ENCODE measurements at places on chromosomes 1 and 21.
A peak's percentile ranks its signal among the peaks of the same experiment; 100 is the strongest.

- DNase-seq: no peak
These were observed 161.8 kb downstream of the PSMG1 start for GRCh38 chr21:39021478-39021832.

DNA sequence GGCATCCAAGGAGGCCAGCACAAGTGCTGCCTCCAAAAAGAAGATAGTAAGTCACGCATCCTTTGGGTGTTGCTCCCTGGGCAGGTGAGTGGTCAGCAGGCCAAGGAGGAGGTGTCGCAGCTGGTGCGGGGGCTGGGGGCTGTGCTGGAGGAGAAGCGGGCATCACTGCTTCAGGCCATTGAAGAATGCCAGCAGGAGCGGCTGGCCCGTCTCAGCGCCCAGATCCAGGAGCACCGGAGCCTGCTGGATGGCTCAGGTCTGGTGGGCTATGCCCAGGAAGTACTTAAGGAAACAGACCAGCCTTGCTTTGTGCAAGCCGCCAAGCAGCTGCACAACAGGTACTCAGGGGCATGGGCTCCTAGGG lies 4.3 kb downstream of the TRIM46 start:
- DNase-seq: no peak

DNA sequence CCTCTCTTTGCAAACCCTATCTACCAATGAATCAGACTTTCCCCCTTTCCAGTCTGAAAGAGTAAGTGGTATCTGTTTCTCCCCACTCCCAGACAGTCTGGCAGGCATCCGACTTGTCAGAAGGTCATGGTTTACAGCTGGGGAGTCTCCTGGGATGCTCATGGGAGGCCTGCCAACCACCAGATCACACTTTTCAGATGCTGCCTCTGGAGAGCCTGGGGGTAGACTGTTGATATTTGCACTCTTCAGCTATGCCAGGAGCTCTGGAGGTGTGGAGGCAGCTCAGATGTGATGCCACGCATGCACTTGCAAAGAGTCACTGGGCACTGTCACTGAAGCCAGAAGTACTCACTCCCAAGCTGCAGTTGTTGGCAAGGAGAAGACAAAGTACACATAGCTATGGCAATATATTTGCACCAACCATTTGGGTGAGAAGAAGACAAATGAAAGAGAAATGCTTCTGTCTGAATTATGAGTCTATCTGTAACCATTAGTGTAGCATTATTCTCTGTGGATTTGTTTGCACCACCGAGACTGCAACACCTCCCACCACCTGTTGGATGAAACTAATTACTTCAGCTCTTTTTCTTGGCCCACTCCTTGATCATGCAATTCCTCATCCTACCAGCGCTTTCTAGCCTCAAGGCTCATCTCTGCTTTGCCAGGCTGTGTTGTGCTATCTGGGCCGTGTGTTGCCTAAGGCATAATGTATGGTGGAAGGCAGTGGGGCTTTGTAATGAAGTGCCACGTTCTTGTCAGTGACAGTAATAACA lies 133.0 kb upstream of the SPAG17 start:
- DNase-seq: no peak

DNA sequence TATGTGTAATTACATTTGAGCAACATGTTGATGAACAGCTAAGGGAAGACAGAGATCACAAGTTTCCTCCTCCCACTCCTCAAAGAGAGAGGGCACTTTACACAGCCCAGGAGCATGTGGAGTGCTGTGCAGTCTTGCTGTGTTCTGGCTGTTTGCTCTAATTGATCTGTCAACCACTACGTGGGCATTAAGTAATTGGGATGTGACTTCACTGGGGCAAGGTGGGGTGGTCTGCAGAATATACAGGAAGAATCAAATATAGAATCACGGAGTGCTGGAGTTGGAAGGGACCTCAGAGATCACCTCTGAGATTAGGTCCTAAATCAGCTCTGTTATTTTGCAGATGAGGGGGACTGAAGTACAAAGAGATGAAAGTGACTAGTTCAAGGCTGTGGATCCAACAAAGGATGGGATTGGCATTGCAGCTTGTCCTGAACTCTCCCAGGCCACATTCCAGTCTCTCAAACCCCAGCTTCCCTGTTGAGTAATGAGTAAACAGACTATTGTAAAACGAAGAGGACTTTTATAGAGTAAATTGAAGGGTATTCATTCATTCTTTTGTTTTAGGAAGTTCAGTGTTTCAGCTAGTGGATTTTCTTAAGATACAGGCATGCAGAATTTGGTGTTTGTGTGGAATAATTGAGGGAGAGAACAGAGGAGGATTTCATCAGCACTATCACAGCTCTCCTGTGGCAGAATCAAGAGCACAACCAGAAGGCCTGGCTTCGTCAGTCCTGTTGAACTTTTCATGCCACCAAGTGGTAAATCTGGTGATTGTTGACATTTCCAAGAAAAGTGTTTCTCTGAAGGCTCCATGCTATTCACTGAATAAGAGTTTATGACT lies 22.4 kb downstream of the NOS1AP start:
- no peak for DNase-seq

- no peak for DNase-seq
These were observed 24.8 kb upstream of the EYA3 start for GRCh38 chr1:28113242-28113572.

DNA sequence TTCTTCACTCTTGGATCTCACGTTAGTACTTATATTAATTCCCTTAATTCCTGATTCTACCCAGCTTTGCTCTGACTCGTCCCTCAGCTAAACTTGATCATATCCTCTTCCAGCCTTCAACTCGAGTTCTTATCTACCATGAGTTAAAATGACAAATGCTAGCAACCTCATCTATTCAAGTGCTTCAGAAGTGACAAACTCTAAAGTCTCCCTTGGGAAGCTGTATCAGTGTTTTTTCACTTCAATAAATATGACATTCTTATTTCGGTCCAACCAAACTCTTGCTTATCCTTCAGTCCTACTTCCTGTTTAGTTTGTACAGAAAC lies 75.3 kb downstream of the FOXJ3 start:
- DNase-seq: peak; percentile 21

DNA sequence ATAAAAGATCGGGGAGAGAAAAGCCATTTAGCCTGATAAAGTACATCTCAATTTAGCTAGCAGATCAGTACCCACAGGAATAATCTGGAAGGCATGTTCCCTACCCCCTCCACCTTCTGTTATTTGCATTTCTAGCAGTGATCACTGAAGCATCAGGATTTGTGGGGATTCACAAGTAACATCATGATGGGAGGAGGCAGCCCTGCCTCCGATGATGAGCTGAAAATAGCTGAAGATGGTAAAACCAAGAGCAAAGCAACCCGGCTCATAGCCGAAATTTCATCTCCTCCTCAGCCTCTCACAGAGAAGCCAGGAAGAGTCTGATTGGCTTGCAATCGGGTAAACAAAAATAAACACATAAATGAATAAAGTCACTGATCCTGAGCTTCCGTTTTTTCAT lies 2.4 kb downstream of the CCSAP start:
- no peak for DNase-seq

GRCh38 chr21:34606051-34606450 lies 8.9 kb downstream of the RCAN1 start:
- DNase-seq: no peak

GRCh38 chr1:146012703-146013558 lies 8.6 kb downstream of the HJV start:
- peak; percentile 88 for DNase-seq

DNA sequence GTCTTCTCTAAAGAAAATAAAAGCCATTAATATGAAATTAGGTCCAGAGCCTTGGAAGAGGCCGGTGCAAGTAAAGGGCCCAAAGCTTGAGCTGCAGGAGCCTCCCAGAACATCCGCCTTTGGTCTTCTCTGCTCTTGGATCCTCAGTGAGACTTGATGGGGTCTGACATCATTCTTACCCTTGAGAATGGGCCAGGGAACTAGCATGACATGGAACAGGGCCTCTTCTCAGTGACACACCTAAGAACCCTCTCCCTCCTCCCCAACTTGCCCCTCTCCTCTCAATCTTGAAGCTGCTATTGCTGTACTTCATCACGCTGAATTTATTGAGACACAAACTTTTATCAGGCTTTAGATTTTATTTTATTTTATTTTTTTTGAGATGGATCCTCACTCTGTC lies 40.3 kb upstream of the SRSF10 start:
- no peak for DNase-seq

DNA sequence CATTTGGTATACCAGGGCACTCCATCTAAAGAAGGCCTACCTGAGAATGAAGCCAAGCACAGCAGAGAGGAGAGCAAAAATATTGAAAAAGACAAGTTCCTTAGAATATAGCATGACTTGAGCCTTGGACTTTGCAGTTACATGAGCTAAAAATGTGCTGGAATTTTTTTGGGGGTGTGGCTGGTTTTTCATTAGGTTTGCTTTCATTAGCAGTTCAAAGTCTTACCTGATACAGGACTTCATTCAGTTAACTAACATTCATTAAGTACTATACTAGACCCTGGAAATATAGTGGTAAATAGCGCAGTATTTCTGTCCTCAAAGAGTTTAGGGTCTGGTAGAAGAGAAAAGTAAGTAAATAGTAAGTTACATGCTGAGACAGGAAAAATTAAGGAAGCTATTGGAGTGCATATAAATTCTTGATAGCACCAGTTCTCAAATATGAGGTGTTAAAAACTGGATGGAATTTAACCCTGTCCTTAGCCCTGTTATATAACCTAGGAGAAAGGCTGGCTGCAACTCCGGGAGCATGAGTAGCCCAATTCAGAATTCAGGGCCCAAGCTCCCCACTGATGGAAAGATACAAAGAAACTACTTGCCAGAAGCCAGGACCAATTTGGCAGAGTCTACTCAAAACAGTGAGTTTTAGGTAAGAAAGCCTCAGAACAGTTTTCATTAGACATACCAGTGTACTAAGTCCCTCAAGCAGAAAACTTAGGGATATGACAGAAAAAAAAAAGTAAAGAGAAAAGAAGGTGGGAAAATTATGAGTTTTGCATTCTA lies 3.1 kb upstream of the DOCK7 start:
- DNase-seq: no peak

DNA sequence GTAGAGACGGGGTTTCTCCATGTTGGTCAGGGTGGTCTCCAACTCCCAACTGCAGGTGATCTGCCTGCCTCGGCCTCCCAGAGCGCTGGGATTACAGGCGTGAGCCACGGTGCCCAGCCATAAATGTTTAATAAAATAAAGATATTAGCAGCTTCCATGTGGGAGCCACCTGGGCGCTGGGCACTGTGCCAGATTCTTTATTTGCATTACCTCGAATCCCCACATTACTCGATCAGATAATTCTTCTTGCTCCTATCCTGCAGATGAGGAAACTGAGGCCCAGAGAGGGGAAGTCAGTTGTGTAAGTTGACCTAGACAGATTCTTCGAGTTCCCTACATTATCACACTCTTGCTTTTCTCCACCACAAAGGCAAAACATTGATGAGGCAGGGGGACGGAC lies 24.9 kb upstream of the TENT5B start:
- no peak for DNase-seq

DNA sequence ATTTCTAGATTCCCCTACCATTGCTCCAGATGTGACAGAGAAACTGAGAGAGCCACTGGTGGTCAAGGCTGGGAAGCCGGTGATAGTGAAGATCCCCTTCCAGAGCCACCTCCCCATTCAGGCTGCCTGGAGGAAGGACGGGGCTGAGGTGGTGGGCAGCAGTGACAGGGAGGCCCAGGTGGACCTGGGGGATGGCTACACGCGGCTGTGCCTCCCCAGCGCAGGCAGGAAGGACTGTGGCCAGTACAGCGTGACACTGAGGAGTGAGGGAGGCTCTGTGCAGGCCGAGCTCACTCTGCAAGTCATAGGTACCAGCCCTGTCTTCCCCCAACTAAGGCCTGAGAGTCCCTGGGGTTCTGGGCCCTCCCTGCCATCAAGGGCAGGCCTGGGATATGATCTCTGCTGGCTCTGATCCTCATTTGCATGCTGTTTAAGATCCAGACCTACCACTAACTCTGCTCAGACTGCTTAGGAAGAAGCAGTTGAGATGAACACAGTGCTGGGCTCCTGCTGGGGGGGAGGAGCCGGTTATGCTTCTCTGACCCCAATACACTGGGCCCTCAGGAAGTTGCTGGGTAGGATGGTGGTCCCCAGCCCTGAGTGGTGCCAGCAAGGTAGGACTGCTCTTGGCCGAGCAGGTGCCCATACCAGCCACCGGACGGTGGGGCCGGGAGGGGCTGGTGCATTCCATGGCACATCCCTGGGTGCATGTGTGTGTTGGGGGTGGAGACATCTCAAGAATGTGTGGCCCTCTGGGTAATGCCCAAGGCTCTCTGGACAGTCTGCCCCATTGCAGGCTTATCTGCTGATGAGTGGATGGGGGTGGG lies 25.1 kb downstream of the IGFN1 start:
- DNase-seq: no peak
